ENCODE measurements at places on chromosomes 5 and 9.
A peak's percentile ranks its signal among the peaks of the same experiment; 100 is the strongest.

GRCh38 chr5:133831491-133832224, 136.8 kb downstream of the C5orf15 start:
- DNase-seq: no peak

GRCh38 chr9:89065921-89066320, 74.7 kb downstream of the S1PR3 start:
- DNase-seq: no peak

GRCh38 chr9:17723656-17724055, 144.8 kb downstream of the SH3GL2 start:
- DNase-seq: no peak

GRCh38 chr5:145118127-145118526, 717.0 kb downstream of the PRELID2 start:
- no peak for DNase-seq

DNA sequence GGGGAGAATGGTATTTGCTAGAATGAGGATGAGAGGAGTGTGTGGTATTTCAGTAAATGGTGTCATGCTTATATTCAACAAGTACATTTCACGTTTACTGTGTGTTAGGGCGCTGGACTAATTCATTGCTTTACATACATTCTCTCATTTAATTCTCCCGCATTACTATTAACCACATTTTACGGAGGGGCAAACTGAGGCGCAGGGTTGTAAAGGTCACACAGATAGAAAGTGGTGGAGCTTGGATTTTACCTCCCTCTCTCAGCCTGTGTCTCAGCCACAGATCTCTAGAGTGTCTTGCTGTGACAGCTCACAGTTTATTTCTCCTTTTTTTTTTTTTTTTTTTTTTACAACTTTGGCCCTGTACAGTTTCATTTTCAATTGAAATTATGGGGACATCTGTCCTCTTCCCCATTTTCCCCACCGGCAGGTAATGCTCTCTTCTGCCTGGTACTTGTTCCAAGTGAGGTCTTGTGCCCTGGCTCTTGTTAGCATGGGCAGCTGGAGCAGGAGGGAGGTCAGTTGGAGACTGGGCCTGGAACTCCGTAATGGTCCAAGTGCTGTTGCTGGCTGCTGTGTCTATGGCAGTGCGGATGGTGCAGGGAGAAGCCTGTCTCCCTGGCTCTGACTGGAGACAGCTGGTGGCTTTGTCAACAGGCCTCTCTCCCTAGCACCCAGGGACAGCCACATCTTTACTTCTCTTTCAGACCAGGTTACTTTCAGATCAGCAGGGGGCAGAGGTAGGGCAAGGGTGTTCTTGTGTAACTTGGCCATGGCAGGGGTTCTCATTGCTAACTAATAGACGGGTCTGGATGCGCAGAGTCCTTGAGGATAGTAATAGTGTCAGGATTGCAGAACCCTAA, 20.5 kb upstream of the NDST1 start:
- DNase-seq: no peak

GRCh38 chr5:2113348-2114131, 230.8 kb upstream of the IRX4 start:
- no peak for DNase-seq

DNA sequence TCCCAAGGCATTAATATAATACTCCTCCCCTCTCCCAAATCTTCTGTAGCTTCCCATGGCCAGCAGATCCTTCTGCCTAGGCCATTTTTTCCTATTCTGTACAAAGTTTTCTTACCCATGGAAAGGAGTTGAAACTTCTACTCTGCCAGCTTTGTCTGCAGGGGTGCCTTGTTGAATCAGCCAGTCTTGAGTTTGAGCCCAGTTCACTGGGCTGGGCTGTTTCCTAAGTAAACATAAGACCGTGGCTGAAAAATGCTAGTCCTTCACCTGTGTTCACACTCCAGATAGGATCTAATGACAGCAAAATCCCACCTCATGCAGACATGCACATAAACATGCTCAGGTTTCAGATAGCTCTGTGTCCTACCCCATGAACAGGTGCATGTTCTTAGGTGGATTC, 10.4 kb downstream of the TEX48 start:
- no peak for DNase-seq

- no peak for DNase-seq
Measured at GRCh38 chr5:93874491-93874890, 133.1 kb upstream of the POU5F2 start.

- no peak for DNase-seq
Measured at GRCh38 chr5:130720355-130720754, 444.7 kb downstream of the HINT1 start.

DNA sequence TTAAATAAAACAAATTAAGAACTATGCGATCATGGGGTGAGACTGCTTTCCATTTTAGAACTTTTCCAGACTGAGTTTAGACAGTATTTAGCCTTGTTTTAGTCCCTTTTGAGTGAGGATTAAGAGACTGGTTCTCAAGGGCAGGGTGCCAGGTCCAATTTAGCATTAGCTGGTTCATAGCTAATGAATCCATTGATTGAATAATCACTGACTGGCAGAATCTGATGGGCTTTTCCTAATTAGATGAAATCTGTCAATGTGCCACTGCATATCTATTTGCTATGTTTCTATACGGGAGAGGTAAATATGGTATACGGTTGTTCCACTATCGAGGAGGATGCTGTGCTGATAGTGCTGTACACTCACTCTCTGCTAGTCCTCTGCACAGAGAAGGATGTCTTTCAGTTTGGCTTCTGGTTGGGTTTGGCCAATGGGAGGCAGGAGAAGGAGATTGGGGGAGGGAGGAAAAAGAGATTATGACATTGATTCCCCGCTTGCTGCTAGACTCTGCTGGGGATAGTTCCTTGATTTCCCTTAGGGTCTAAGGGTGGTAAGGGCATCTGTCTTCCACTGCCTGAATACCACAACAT, 496.6 kb downstream of the CTNND2 start:
- no peak for DNase-seq

DNA sequence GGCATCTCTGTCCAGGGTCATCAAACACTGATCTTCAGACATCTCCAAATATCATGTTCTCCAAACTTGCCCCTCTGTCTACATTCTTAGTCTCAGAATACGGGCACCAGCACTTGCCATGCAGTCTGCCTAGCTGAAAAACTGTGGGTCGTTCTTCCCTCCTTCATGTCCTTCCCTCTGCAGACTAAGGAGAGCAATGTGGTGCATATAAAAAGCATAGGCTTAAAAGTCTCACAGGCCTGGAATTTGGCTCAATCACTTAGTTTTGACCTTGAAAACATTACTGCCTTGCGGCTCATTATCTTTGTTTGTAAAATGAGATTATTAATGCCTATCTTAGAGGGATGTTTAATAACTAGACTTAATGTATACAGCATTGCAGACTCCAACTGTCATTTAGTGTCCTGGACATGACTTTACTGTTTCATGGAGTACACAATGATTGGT, 362.8 kb downstream of the NPR3 start:
- no peak for DNase-seq

GRCh38 chr9:38107811-38108304, 38.8 kb upstream of the SHB start:
- DNase-seq: no peak

DNA sequence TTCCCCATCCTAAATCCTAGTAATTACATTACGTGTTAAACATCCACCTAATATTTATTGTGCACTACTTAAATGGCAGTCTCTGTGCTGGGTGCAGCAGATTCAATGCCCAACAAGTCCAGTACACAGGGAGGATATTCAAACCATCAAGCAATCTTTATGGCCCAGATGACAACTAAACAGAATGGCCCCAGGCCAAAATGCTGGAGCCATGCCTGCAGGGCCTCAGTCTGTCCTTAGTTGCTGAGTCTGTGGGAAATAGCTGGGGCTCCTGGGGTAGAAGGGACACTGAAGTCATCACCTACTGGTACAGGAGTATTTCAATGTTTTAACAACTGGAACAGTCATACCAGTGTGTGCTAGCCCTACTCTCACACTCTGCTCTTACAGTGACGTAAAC, 153.5 kb downstream of the ZNF608 start:
- DNase-seq: no peak

DNA sequence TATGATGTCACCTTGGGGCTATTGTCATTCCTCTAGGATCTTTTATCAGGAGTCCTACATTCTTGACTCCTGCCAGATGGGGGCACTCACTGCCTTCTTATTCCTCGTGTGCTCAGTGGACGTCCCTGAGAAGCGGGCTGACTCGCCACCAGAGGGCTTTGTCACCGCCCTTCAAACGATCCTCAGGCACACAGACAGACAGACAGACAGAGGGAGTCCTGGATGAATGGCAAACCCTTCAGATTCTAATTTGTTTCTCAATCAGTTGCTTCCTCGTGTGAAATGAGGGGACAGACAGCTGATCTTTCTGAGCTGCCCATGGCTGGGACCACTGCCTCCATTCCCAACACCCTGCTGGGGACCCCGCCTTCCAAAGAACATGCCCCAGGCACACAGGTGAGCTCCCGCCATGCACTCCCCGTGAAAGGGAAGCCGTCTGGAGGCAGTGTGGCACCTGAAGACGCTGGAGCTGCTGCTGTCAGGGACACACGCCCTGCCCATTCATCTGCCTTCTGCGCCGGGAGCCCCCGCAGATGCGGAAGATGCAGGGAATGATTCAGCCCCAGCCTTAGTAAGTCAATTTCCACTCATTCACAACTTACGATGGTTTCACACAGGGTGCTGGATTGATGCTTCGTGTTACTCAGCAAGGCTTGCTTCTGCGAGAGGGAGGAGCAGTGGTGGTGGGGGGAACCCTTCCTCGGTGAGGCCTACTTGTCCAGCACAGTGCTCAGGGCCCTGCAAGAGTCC, 24.9 kb upstream of the SH3PXD2B start:
- peak; percentile 90 for DNase-seq

DNA sequence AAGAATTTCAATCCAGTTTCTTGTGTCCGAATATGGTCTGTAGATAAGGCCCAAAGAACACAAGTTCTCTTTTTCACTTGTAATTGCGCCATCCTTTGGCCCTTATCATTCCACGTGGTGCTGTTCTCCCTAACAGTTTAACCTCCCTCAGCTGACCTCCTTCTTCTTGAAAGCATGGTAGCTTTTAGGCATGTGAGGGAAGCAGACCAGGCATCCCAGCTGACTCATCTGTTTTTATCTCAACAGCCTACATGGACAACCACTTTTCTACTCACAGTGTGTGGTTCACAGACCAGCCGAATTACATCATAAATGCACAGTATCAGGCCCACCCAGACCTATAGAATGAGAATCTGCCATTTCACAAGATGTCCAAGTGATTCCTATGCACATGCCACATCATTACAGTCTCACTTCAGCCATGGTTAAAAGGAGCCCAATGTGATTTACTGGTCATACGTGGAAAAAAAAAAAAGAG, 26.9 kb upstream of the PLIN2 start:
- DNase-seq: peak; percentile 66

DNA sequence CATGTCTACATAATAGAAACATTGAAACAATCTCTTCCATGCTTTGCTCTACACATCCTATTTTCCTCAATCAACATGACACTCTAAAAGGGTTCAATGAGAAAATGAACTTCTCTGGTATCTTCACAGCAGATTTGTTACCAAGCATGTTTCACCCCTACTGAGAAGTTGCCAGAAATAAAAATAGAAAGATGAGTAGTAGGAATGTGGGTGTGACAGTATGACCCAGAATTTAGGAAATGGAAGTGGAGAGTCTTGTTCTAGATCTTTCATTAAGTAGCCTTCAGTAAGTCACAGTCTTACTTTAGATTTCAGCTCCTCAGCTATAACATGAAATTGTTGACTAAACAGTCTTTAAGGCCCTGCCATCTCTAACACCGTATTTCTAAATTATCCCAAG, 581.8 kb downstream of the EFNA5 start:
- no peak for DNase-seq

DNA sequence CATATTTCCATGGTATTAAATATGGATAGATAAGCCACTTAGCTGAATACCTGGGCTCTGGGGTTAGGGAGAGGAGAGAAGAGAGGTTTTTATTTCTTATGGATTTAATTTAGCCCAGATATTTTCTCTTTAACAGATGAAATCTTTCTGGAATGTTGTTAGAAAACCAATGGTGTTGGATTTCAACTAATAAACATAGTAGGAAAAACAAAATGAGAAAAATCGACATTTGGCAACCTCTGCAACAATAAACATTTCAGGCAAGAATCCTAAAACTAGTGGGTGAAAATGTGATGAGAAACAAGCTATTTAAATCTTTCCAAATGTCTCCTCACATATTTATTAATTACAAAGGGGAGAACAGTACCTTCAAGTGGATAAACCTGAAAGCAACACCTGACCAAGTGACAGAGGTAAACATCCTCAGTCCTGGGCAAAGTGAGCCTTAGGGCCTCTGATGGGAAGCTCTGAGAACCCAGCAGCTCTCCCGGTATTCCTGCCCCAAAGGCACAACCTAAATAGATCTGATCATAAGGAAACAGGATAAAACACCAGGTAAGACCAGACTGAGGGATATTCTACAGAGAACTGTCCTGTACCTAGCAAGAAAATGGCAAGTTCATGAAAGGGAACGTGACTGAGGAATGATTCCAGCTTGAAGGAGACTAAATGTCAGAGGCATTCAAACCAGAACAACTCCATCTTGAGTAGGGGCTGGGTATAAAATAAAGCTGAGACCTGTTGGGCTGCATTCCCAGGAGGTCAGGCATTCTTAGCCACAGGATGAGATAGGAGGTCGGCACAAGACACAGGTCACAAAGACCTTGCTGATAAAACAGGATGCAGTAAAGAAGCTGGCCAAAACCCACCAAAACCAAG, 163.7 kb downstream of the ESM1 start:
- DNase-seq: no peak

GRCh38 chr9:93017621-93018020, 40.9 kb upstream of the SUSD3 start:
- no peak for DNase-seq

DNA sequence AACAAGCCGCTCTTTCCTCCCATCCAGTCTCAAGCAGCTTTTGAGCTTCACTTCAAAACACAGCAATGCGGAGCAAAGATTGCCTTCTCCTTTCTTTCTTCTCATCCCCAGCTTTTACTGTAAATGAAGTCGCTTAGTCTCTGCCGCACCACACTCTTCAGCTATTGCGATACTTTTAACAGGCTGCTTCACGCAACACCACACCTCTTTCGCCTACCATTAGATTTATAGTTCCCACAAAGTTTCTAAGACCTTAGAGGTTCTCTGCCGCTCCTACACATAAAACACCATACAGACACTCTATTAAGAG, 711 bp downstream of the PGGT1B start:
- no peak for DNase-seq

GRCh38 chr5:153807801-153808200, 230.9 kb downstream of the FAM114A2 start:
- DNase-seq: no peak

- DNase-seq: no peak
Measured at GRCh38 chr9:95857124-95857523, 18.4 kb upstream of the ERCC6L2 start.
